Activated T-helper 1 cell treated with anti-CD3 and anti-CD28 coated beads, Interleukin-12 subunit alpha, Interleukin-12 subunit beta, Interleukin-2, Interleukin-4 antibody, amounts not matched to agents 30 ng/mL and 10 ng/mL and 1 ng/mL, durations not matched to agents 14 hours and 24 hours and 36 hours (primary cell): ENCODE measurements at places on chromosomes 5 and 9.

GRCh38 chr5:56543441-56544388 is 271.6 kb upstream of the MAP3K1 start:
- no peak for DNase-seq

GRCh38 chr5:67181648-67182221 is 14.9 kb downstream of the CD180 start:
- no peak for DNase-seq

- no peak for DNase-seq
Measured at GRCh38 chr5:53350991-53351770, 129.2 kb upstream of the FST start.

- no peak for DNase-seq
Measured at GRCh38 chr5:1795506-1795905, 4.1 kb downstream of the MRPL36 start.

DNA sequence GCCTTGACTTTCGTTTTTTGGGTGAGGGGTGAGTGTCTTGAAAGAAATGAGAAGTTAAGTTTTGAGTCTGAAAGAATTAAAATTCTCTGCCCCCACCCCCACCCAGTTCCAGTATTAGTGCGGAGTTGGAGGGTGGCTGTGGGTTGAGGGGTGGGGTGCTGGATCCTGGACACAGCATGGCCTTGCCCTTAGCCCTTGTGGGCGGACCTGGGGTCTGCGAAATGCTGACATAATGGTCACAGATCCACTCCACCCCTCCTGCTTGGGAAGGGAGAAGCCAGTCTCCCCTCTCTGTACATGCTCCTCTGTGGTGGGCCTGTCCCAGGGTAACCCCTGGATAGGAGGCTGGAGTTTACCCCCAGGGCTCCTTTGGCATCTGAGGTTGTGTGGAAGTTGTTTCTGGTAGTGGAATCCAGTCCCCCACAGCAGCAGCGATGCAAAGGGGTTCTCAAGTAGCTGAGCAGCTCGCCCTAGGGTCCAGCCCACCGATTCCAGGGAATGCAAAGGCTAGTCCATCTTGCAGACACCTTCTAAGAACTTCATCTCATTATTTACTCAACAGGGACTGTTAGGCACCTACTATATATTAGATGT is 42.8 kb upstream of the TCF7 start:
- DNase-seq = no peak

DNA sequence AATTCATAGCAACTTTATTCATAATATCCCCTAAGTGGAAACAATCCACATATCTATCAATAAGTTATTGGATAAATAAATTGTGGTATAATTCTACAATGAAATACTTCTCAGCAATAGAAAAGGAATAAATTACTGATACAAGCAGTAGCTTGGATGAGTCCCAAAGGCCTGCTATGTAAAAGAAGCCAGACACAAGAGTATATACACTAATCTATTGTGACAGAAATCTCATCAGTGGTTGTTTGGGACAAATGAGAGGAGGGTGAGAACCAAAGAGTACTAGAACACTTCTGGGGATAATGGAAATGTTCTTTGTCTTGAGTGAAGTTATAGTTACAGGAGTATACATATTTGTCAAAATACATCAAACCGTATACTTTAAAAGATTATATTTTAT is 119.3 kb downstream of the SNCAIP start:
- no peak for DNase-seq

DNA sequence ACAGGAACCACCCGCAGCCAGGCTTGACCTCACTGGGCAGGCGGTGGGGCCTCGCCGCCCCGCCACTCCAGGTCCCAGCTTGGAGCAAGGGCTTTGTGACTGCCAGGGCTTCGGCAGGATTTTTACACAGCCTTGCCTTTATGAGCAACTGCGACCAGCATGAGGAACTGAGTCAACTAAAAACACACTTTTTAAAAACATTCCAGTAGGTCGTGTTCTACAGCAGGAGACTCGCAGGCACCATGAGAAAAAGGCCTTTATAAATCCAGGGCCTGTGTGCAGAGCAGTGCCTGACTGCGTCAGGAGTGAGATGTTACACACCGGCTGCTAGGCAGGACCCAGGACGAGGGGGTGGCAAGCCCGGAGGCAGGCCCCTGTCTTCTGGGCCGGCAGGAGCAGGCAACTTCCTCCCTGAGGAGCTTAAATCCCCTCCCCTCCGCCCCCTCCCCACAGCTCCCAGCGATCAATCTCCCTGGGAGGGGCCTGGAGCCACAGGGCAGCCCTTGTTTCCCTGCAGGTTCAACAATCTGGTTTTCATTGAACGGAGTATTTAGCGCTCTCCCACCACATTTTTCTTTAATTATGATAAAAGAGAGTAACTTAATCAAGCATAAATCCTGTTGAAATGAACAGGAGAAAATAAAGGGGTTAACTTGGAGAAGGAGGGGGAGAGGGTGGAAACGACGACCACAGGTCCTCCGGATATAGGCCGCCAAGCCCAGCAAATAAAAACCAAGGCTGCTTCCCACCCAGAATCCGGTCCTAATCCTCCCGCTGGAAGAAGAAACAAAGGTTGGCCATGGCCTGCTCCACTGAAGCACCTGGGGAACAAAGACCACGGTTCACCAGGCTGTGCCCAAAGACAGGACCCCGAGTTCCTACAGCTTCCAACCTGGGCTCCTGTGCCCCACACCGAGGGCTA is 92.5 kb downstream of the ROR2 start:
- no peak for DNase-seq

DNA sequence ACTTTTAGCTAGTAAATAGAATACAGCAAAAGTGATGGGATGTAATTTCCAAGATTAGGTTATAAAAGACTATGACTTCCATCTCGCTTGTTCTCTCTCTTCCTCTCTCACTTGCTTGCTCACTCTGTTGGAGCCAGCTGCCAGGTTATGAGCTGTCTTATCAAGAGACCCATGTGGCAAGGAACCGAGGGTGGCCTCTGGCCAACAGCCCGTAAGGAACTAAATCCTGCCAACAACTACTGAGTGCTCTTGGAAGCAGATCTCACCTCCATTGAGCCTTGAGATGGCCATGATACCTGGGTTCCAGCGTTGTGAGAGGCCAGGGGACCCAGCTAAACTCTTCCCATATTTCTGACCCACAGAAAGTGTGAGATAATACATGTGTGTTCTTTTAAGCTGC is 636.1 kb downstream of the ACTL7B start:
- no peak for DNase-seq
